ENCODE measurements at places on chromosomes 4 and X.

- DNase-seq, result no peak
Observed at GRCh38 chrX:69616457-69617203, 717 bp downstream of the EDA start.

DNA sequence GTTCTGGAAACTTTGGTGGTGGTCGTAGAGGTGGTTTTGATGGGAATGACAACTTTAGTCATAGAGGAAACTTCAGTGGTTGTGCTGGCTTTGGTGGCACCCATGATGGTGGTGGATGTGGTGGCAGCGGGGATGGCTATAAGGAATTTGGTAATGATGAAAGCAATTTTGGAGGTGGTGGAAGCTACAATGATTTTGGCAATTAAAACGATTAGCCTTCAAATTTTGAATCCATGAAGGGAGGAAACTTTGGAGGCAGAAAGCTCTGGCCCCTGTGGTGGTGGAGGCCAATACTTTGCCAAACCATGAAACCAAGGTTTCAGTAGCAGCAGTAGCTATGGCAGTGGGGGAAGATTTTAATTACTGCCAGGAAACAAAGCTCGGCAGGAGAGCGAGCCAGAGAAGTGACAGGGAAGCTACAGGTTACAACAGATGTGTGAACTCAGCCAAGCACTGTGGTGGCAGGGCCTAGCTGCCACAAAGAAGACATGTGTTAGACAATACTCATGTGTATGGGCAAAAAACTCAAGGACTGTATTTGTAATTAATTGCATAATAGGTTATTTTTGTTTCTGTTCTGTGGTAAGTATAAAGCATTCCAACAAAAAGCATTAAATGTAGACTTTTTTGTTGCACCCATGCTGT lies 23.2 kb upstream of the SOD3 start:
- DNase-seq, result no peak

DNA sequence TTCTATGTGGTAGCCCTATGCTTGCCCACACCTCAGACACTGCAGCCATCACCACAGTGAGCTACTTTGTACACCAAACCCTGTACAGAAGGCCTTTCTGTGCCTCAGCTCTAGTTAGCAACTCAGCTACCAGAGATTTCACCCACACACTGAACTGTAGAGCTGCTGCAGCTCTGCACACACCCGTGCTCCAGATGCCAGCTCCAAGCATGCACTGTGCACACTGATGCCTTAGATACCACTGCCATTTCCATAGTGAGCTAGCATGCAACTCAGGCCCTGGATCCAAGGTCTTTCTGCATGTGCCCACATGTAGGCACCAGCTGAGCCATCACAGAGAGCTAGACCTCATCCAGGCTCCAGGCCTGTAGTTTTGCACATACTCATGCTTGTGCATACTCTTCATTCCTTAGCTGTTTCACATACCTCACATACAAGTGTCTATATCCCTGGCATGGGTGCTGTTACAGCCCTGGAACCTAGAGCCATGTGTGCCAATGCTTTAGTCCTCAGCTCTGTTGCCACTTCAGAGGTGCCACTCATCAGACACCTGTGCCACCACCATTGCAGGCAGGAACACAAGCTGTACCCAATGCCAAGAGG lies 423.5 kb upstream of the NDST3 start:
- DNase-seq, result no peak

DNA sequence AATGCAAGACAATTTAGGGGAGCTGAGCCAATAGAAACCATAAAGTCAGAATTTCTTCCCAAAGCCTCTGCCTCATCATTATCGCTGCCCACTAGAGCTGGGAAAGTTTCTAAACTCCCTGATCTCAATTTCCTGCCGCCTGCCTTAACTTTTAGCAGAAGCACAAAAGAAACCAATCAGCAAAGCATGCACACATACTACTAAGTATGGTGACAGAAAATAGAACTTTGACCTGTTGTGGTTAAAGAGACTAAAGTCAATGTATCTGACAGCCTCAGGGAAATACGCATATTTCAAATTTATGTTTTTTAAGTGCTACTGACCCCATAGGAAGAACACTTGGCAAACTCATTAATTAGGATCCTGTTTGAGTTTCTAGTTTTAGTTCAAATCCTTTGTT lies 10.1 kb downstream of the STK26 start:
- DNase-seq, result no peak

DNA sequence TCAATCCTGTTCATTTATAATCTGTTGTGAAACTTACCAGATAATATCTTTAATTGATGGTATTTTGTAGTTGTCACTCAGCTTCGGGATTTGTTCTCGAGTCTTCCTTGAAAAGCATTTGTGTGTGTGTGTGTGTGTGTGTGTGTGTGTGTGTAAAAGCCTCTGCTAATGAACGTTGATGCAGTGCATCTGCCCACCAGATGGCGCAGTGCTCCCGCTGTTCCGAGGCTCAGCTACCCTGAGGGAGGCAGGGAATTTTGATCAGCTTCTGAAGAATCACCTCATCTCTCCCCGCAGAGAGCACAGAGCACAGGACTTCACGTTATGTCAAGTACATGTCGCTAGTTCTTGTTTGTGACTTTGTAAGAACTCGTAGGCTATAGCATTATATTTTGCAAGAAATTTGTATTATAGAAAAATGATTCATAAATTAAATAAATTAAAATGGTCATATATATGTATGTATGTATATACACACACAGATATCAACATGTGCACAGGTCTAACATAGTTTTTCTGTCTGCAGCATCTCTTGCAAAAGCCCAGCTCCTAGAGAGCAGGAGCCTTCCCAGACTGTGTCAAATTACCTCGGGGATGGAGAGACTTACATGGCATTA lies 316.7 kb upstream of the IGFBP7 start:
- peak; percentile 84 for DNase-seq

- DNase-seq, result no peak
Observed at GRCh38 chr4:169275180-169275579, 4.4 kb upstream of the SH3RF1 start.

DNA sequence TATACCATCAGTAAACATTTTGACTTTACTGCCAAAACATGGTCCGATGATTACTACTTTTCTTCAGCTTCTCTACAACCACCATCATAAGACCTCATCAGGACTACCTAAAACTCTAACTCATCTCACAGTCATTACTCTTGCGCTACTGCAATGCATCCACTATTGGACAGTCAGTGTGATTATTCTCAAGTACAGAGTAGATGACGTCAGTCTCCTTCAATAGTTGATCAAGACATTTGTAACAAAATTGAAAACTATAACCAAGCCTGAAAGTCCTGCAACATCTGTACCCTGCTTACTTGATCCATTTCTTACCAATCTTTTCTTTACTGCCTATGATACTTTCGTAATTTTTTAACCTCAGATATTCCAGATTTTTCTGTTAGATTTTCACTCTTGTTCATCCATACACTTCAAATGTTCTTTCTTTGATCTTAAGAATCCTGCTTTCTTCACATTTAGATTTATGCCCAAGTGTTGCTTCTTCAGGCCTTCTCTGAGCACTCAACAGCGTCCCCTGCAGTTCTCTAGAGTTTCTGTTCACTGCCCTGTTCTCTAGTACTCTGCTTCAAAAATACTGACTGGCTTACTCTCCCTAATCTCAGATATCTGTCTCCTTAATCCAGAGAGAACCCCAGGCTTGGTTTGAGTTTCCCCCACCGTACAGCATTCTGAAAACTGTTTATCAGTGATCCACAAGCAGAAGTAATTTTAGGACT lies 1517.6 kb downstream of the STIM2 start:
- no peak for DNase-seq

DNA sequence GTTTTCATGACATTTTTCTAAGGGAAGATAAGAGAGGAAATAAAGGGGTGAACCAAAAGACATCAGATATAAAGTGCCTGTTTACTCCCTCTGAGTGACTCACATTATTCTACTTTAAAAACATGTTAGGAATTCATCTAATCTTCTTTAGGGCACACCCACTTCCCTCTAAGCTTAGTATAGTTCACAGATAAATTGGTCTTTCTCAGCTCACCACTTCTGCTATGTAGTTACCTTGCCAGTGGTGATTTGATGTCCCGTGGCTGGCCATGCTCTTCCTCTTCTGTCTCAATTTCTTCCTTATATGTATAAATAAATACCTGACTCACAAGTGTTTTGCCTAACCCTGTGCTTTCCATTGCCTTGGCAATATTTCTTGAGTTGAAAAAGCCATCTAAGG lies 96.8 kb downstream of the PDLIM5 start:
- peak; percentile 64 for DNase-seq

DNA sequence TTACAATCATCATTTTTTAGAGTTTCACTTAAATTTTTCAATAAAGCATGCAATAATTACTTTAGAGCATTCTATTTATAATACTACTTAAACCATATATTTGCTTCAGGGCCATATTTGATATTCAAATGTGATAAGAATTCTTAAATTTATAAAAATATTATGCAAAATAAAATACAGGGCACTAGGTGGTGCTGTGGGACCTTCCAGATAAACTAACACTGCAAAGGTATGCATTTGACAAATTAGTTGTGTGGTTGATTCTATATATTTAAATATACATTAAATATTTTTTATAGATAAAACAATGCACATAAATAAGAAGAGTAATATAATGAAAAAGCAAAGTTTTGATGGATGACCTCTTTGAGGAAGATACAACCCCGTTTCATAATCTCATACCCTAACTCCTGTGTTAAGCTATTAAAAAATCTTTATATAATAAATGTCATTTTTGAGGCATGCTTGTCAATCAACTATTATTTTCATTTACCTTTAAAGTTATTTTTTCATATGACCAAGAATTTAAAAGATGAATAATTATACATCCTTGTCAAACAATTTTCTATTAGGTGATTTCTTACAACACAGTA lies 128.4 kb downstream of the REELD1 start:
- DNase-seq, result peak; percentile 50

GRCh38 chr4:89682808-89683207 lies 154.2 kb downstream of the SNCA start:
- DNase-seq, result no peak

- DNase-seq, result no peak
Observed at GRCh38 chr4:2303686-2304320, 41.9 kb upstream of the MXD4 start.

DNA sequence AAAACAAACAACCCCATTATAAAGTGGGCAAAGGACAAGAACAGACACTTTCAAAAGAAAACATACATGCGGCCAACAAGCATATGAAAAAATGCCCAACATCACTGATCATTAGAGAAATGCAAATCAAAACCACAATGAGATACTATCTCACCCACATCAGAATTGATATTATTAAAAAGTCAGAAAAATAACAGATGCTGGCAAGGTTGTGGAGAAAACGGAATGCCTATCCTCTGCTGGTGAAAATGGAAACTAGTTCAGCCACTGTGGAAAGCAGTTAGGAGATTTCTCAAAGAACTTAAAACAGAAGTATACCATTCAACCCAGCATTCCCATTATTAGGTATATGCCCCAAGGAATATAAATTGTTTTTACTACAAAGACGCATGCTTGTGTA lies 112.5 kb downstream of the JADE1 start:
- no peak for DNase-seq

GRCh38 chr4:146465628-146466027 lies 56.1 kb downstream of the SLC10A7 start:
- DNase-seq, result no peak

DNA sequence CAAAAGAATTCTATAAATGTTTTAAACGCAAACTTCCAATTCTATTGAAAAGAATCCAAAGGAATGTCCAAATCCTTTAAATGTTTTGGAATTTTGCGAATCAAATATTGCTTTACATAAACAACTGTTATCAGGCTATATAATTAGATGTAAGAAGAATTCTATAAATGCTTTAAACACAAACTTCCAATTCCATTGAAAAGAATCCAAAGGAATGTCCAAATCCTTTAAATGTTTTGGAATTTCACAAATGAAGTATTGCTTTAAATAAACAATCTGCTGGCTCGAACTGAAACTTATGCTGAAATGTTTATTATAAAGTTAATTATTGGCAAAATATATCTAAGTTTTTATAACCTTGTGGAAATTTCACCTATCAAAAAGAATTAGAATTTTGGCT lies 16.1 kb downstream of the DAPP1 start:
- DNase-seq, result no peak

DNA sequence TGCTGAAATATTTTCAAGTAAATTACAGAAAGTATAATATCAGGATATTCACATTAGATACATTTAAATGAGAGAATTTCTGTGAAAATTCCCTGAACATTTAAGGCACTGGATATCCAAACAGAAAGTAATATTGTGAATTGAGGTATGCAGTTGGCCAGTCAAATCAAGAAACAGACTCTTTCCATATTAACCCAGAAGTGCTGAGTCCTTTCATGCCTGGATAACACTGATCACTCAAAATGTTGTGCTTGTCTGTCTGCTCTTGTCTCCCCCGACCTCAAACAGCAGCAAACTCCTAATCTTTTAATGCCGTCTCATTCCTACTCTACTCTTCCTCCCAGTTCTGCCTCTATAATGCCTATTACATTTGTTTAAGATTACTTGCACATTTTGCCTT lies 51.2 kb downstream of the TBC1D9 start:
- no peak for DNase-seq

- peak; percentile 38 for DNase-seq
Observed at GRCh38 chrX:14508025-14508690, 21.2 kb upstream of the GLRA2 start.

GRCh38 chr4:37634180-37634579 lies 52.0 kb downstream of the RELL1 start:
- DNase-seq, result no peak

DNA sequence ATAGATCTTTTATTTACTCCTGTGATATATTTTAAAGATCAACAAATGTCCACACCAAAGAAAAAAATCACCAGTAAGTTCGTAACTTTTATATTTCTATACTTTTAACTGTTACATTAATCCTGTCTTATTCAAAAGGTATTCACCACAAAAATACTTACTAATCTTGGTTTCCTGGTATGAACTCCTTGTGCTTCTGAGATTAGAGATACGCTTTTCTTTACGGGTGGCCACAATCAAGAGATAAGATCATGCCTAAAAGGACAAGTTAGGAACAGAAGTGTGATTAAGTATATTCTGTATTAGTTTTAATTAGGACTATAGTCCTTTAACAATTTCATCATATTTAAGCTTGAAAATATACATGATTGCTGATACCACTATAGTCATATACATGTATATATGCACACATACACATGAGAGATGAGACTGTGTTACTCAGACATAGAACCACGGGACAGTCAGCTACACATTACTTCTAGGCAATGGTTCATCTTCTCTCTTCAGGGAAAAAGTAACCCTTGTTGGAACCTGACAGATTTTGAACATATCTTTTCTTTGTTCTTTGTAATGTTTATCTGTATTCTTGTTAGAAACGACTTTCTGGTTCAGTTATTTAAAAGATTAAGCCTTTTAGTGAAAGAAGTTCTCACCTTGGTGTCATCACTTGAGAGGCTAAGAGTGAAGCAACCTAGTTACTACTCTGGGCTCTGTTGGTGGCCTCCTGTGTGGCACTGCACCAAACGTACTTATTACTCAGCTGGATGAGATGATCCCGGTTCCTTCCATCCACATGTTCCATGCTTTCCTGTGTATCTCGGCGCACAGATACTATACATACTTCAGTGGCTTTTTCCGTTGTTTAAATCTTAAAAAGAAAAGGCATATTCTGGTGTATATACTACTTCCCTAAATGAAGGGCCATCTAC lies 146.1 kb downstream of the CBR4 start:
- DNase-seq, result no peak
